ENCODE measurements at places on chromosomes 2 and 18.

DNA sequence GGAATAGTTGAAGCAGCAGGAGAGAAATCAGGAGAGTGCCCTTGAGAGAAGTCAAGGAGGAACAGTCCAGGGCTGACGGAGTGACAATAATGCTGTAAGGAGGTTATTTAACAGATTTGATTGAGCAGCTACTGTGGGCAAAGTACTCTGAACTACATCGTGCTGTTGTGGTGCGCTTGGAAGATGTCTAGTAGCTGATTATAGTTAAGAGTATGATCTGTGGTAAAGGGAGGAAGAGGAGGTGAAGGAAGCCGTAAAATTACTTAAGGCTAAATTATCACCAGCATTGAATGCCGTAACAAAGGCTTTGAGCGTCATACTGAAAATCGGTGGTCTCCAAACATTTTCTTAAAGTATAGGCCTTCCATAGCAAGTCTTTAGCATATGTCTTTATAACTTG, 4.5 kb downstream of the PCBP1 start:
- no peak for DNase-seq

- no peak for DNase-seq
These were observed 103.1 kb downstream of the GPD2 start for GRCh38 chr2:156539086-156539860.

GRCh38 chr2:24586955-24587354, 95.9 kb downstream of the NCOA1 start:
- no peak for DNase-seq

DNA sequence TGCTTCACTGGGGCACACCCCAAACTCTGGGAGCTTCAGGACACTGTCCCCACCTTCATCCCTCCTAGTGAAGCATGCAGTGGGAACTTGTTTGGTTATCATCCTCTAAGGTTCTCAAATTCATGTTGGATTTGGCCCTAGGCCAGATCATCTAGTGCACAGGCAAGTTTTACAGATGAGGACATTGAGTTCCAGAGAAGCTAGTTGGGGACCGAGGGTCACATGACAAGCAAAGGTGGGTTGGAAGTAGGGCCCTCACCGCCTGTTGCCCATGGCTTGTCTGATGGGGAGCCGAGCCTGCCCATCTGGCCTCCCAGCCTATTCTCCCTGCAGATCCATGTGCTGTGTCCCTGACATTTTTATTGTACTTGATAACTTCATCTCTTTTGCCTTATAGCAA, 2.8 kb downstream of the PRKCE start:
- DNase-seq, result no peak

- DNase-seq, result no peak
These were observed 772.2 kb downstream of the SUCLG1 start for GRCh38 chr2:83686863-83687262.

GRCh38 chr2:111219285-111219684, 98.6 kb downstream of the BCL2L11 start:
- no peak for DNase-seq

DNA sequence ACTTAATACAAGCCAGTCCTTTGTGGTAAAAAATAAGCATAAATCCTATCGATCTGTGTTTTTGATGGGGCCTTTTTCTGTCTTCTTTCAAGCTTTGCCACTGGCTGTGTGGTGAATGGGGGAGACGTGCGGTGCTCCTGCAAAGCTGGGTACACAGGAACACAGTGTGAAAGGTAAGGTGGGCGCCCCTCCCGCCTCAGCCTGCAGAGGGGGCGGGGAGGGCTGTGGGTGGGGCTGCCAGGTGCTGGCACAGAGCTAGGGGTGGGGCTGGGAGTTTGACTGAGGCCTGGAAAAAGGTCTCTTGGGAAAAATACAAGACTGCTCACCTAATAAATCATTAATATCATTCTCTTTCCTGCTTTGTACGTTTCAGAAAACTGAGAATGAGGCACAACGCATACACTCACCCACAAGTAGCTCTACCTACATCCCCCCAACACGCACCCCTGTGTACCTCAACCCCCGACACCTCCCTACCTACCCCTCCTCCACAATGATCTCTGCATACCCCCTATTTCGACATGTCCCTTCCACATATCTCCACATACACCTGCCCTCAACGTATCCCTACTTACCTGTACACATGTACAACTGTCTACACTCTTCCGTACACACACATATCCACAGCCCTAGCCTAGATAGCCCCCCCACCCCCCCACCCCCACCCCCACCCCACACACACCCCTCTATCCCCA, 129.7 kb upstream of the TTC39C start:
- no peak for DNase-seq

DNA sequence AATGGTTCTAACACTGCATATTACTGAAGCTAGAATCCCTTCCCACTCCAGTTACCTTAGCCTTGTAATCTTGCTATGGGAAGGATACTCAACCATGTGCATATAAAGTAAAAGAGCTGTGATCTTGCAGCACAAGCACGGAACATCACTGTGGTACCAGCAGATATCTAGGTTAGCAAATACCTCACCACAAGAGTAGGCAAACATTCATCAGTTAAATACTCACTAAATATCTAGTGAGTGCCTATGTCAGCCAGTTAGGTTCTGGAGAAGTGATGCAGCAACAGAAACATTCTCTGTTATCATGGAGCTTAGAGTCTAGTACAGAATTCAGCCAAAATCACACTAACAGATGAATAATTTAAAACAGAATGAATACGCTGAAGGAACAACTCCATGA, 349.6 kb upstream of the UBE2E3 start:
- DNase-seq, result no peak

DNA sequence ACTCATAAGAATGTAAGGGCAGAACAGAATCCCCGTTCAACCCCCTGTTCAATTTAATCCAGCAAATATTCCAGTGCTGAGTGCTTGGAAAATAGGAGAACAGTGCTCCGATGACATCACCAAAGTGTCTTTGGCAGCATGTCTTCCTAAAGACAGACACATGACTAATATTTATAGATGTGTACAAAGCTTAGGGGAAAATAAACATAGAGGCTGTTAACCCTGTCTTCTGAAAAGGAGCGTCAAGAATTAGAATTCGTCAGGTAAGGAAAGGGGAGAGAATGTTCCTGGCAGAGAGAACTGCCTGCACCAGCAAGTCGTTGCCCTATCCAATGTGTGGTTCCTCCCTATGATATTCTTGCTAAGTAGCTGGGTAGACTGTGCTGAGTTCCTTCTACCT, 72.7 kb downstream of the PLB1 start:
- no peak for DNase-seq

DNA sequence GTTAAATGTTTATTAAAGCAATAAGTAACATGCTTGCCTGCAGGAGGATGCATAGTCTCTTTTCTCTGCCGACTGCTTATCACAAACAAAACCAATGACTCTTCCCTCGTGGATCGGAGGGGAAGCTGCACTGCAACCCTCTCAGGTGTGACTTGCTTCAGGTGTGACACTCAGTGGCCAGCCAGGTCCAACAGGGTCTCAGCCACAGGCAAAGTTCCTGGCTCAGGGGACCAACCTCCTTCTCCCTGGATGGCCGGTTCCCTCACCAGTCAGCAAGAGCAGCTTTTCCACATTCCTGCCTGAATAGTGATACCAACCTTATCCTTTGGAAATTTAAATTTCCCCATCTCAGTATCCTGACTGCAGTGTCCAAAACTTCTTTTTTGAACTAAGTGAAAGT, 383.5 kb downstream of the CMPK2 start:
- DNase-seq, result no peak

- no peak for DNase-seq
These were observed 113.3 kb upstream of the SERTAD2 start for GRCh38 chr2:64766841-64767669.

DNA sequence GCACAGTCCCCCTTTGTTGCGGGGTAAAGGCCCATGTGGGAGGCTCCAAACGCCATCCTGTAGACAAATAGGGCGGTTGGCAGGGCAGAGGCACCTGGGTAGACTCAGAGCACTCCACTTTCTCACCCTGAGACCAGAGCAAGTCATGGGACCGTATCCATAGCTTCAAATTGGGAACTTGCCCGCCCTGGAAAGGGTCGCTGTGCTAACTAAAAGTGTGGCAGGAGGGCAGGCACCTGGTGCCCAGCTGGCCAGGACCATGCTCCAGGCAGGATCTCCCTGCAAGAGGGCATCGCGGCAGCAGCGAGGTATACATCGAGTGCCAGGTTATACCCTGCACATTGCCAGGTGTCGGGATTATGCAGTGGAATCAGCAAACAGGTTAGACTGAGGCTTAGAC, 20.8 kb upstream of the SCLY start:
- DNase-seq, result no peak

DNA sequence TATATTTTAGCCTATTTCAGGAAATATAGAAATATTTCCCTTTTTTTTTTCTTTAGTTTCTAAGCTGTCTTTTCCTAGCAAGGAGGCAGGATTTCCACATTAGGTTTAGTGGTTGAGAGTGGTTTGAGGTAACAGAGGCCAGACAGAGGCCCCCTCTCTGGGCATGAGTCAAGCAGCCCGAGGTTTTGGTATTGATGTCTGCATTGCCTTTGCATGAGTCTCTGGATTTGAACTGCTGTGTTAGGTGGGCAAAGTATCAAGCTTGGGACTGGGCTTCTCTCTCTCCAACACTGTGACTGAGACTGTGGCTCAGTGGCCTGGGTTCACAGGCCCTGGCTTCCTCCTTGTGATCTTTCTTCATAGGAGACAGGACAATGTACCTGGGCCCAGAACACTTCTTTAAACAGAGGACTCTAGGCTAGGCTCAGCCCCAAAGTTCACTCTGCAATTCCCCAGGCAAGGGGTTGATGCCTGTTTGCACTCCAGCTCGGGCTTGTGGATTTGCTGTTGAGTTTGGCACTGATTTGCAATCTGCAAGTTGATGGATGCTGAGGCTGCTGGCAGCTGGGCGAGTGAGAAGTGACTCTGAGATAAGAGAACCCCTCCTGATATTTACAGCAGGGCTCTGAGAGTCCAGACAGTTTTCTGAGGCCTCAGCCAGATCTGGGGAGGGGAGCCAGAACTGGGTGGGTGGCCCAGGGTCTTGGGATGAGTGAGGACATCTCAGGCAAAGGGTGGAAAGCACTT, 271.2 kb downstream of the EN1 start:
- DNase-seq, result no peak

DNA sequence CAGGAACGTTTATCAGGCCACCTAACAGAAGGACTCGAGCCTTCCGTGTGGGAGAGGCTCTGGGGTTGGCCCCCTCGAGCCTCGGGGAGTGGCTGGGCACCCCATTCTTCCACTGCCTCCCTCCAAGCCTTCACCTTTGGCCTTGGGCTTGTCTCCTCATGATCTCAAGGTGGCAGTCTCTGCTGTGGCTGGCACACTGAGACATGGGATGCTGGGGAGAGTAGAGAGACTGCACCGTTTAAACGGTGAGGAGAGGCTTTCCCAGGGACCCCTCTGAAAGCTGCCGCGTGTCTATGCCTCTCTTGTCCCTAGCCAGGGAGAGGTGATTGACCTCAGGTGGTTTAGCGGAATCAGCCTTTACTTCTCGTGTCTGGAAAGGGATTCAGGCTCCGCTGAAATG, 71.0 kb downstream of the DCDC2C start:
- DNase-seq, result no peak

- DNase-seq, result no peak
These were observed 90.6 kb upstream of the WDR75 start for GRCh38 chr2:189350540-189351209.

- no peak for DNase-seq
These were observed 55.7 kb downstream of the RTP5 start for GRCh38 chr2:241925277-241925676.

DNA sequence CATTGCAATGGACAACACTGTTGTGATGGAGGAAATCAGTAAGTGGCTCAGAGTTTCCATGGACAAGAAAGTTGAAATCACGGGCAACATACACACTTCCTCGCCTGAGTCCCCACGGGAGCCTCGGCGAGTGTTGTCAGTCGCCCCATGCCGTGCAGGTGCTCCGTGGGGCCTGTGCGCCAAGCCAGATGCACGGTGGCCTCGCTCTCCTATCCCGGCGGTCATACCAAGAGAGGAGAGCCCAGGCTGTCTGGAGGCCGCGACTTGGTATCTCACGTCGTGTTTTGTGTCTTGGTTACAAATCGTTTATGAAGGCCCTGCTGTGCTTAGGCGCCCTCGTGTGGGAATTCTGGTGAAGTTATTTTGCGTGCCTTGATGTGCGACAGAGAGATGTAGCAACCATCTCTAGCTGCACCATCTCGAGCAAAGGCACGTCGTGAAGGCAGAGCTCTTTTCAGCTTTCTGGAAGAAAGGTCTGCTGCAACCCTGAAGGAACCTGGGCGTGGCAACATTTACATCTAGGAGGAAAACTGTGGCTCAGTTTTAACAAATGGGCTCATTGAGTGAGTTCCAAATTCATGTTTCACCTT, 21.8 kb downstream of the ATG4B start:
- no peak for DNase-seq

DNA sequence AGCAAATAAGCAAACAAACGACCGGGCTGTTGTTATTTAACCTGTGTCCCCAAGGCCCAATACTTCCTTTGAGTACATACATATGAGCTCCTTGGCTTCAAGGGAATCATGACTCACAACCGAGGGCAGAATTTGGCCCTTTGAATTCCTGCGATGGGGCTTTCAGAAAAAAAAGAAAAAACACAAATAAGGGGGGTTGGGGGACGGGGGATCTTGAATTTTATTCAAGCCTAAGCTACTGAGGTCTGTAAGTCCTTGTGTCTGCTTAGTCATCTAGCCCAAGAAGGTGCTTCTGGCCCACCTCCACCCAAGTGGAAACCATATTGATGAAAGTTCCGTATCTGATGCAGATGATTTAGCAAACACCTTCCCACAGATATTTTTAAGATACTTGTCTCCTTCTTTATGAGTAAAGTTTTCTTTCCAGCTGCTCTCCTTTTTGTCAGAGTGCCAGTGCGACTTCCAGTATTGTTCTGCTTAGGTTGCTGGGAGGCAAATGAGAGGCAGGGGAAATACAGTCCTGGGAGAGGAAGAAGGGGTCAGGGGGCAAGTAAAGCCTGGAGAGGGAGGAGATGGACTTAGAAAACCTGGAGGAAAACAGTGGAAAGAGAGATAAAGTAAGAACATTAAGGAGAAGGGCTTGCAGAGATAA, 169.6 kb downstream of the ZEB2 start:
- DNase-seq, result no peak

DNA sequence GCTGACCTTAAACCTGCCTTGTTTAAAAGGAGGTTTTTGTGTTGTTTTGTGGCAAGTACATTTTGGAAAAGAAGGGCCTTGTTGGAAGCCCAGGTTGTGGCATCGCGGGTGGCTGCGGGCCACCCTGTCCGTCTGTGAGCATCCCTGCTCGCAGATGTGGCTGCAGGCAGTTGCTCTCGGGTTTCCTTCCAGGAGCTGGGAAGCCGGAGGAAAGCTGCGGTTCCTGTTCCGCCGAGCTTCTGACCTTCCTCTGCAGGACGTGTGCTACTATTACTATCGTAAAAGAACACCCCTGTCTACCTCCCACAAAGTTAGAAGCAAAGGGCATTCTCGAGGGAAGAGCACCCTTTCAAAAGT, 766 bp downstream of the MFF start:
- DNase-seq, result no peak

DNA sequence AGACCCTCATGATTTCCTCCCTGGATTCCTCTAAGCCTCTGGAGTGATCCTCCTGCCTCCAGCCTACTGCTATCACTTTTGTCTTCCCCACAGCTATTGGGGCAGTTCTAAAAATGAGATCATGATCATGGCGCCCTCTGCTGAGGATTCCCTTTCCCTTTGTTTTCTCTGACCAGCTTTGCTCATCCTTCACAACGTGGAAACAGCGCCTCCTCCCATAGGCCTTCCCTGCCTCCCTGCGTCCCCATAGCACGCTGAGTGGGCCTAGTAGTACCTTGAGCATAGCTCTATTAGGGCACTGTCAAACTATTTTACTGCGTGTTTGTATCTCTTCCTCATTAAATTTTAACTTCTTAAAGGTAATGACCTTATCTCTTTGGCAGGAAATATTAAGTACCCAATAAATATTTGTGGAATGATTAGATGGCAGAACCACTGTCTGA, 207.0 kb upstream of the FANCL start:
- no peak for DNase-seq

- DNase-seq, result no peak
These were observed 30.3 kb downstream of the SLC4A5 start for GRCh38 chr2:74312913-74313312.

Measured in effector memory CD4-positive, alpha-beta T cell (primary cell).